ENCODE measurements at places on chromosomes 1 and 21.
A peak's percentile ranks its signal among the peaks of the same experiment; 100 is the strongest.

DNA sequence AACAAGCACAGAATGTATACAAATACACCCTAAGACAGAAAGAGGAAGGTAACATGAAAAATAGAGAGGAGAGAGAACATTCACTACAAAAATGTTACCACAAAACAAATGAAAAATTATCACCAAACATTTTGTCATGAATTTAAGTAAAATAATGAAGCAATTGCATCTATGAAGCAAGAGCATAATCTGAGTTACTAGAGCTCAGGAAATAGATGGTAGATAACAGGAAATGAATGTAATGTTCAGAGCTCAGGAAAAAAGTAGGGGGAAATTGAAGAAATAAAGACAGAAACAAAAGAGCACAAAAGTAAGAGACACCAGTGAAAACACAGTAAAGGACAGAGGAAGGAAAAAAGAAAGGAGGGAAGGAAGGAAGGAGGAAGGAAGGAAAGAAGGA is 19.4 kb downstream of the SEC16B start:
- no peak for DNase-seq

DNA sequence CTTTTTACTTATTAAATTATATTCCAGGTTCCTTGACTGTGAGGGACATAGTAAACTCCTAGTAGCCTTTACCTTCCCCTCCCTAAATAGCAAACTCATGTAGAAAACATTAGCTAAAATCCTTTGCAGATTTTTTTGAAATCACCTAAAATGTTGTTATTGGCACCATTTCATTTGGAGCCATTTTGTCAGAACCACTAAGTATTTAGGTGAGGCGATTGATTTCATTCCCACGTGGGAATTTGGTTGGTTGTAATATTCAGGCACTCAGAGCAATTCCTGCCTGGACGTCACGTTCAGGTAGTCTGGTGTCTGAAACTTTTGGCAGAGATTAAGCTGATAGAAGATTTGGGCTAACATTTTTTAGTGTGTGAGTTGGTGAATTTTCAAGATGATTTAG is 84.3 kb downstream of the CAMTA1 start:
- DNase-seq = no peak

GRCh38 chr1:154769193-154769895 is 100.7 kb downstream of the KCNN3 start:
- DNase-seq = no peak

DNA sequence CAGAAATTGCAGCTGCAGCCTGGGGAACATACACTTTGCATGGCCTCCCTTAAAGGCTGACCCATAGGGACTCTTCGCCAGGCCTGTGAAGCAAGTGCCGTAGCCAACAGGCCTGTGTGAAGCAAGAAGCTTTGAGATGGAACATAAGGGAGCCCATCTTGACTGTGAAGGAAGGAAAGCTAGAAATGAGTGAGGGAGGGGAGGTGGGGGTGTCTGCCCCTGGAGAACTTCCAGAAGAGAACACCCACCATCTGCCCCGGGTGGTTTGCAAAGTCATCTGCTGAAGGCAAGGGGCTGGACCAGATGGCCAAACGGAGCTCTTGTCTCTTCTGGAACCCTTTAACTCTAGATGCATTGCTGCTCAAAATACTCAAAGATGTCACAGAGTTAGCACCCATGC is 103.3 kb upstream of the GRIK3 start:
- no peak for DNase-seq

- no peak for DNase-seq
Measured at GRCh38 chr21:34520281-34520680, 8.3 kb upstream of the KCNE1 start.

DNA sequence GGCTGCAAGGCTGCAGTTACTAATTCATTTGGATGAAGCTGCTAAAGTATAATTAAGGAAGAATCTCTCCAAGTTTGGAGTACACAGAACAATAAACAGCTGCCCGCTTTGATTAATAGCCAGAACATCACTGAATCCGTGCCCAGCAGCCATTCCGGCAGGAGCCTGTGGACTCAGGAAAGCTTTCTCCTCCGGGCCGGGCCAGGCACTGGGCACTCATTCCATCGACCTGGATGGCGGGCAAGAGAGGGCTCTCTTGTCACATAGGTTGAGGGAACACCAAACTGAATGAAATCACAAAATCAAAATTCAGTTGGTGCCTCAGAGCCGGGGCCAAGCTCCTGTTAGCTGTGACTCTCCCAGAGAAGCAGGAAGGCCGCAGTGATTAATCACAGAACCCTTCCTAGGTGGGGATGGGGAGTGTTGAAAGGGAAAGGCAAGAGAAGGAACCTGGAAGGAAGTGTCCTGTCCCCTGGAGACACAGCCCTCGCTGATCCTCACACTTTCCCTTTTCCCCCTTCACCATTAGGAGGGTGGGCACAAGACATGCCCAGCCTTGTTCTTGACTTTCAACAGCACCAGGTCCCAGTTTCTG is 306.7 kb downstream of the NPHP4 start:
- no peak for DNase-seq

GRCh38 chr21:43306911-43307676 is 119.8 kb downstream of the SIK1 start:
- DNase-seq = peak; percentile 49

DNA sequence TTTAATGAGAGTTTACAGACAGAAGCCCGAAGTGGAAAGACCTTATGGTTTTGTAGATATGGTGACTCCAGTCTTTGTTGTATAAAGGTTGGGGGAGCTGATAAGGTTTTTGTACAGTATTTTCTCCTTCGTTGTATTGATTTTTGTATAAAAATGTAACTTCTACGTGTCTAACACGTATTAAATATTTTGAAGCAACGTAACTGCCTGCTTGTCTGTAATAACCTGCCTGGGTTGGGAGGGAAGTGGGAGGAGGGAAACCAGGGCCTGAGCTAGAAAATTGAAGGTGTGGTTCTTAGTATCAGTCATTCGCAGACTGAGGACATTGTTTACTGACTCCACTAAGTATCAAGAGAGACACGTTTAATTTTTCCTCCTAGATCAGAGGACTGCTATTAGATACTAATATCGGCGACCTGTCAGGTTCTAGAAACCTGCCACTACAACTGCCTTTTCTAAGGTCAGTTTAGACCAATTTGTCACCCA is 2.2 kb downstream of the IER5 start:
- no peak for DNase-seq

All from fibroblast of skin of back (primary cell).